ENCODE measurements at places on chromosomes 2 and 18. TPM values are rescaled to one million over a fixed set of nuclear protein-coding genes. Genes with fewer than 3 reads are reported as not detected.
A peak's percentile ranks its signal among the peaks of the same experiment; 100 is the strongest.

ACTG2 gene
- total RNA-seq = 1.3 TPM

PLGLB1 gene
- 4.6 TPM for total RNA-seq

GNAL gene
- 2.1 TPM for total RNA-seq

KCNK3 gene
- total RNA-seq = 20.5 TPM

DNA sequence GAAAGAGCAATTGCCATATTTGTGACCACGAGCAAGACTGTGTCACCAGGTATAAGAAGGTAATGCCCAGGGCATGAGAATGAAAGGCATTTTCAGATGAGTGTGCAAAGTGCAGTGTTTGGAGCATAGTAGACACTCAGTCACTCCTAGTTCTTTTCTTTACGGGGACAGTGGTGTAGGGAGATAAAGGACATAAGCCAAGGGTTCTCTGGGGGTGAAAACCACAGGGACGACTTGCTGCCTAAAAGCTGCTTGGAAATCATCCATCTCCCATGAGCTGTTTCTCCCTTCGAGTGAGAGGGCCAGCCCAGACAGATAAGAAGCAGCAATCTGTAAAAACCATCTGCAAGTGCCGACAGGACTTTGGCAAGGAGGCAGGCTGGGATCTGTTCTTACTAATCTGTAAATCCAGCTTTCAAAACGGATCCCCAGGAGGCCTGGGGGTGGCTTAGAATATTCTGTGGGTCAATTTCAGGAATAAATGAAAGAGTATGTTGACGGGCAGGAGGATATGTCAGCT is 221.6 kb downstream of the LPIN1 start:
- no peak for DNase-seq

DNA sequence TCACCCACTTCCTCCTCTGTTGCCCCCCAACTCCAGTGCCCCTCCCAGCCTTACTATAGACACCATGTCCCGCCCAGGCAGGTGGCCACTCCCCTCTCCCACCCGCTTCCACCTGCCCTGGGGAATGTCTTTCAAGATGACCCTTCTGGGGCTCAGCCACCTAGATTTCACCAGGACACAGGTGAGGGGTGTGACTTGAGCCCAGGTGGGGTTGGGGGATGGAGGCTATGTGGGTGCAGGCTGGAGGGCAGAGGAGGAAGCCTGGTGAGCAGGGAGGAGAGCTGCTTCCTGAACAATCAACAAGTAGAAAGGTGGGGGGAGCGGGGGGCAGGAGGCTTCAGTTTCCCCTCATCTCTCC is 8.7 kb downstream of the ADRA2B start:
- DNase-seq = no peak

GRCh38 chr18:76882146-76882545 is 59.8 kb downstream of the ZNF236 start:
- no peak for DNase-seq

- DNase-seq = no peak
Observed at GRCh38 chr2:180823546-180824141, 156.8 kb upstream of the UBE2E3 start.

- no peak for DNase-seq
Observed at GRCh38 chr2:53028746-53029423, 738.7 kb upstream of the CHAC2 start.

DNA sequence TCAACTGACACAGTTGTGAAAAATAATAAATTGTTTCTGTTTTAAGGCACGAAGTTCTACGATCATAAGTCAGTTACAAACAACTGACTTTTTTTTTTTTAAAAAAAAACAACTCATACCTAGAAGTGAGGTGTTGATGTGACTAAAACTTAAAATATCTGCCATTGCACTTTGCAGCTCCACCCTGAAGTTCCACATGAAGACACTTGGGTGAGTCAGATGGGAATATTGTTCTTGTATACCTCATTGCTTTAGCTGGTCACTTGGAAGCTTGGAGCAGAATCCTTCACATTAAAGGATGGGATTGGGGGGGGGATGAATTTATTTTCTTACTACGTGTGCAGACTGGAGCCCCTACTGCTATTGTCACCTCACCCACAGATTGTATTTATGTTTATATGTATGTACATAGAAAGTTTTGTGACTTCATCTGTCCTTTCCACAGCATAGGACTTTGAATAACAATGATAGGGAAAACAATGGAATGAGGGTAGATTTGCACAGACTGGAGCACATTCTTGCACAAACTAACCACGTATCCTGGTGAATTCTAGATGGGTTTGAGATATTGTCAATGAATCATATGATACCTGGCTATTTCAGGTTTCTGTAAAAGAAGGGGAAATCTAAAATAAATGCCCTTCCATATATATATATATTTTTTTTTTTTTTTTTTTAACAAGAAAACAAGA is 57.9 kb upstream of the ARHGAP15 start:
- no peak for DNase-seq

- peak; percentile 51 for DNase-seq
Observed at GRCh38 chr2:44362207-44363015, 664 bp downstream of the CAMKMT start.

DNA sequence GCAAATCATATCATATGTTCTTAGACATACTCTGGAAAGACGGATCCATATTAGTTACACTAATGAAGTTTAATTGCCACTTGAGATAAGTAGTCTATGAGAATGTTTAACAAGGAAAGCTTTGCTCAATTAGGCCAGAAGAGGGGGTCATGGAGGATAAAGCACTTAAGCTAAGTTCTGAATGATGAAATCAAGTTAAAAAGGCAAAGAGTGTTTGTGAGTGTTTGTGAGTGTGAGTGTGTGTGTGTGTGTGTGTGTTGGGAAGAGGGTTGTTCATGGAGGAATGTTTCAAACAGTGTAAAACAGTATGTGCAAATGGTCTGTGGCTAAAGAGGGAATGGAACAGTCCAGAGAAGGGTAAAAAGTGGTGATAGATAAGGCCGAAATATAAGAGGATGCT is 360.9 kb downstream of the ERBB4 start:
- DNase-seq = no peak

GRCh38 chr18:5543773-5544389 is at the start of gene EPB41L3:
Gene EPB41L3 (minus strand): TSS chr18:5543997. CDS start chr18:5489183, 54,814 bp downstream.
- peak; percentile 28 for DNase-seq

All from body of pancreas (tissue), 4 donors.